ENCODE measurements at places on chromosomes 7 and 10.

DNA sequence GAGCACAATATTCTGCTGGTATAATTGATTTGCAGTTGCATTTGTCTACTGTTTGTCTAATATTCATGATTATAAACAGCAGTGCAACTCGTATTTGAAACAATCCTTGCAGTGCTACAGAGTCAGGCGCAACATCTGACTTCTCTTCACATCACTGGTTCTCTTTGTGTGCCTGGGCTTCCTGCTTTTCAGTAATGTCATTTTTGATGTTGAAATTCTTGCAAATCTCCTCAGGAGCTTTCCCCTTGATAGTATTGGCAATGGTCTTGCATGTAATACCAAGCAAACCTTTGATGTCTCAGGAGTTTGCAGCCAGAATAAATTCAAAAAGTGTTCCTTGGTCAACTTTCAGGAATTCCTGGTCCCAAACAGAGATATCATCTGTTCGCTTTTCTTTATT lies 20.2 kb downstream of the HPS6 start:
- no peak for DNase-seq

GRCh38 chr10:132710746-132711612 lies 75.0 kb downstream of the NKX6-2 start:
- DNase-seq: no peak

DNA sequence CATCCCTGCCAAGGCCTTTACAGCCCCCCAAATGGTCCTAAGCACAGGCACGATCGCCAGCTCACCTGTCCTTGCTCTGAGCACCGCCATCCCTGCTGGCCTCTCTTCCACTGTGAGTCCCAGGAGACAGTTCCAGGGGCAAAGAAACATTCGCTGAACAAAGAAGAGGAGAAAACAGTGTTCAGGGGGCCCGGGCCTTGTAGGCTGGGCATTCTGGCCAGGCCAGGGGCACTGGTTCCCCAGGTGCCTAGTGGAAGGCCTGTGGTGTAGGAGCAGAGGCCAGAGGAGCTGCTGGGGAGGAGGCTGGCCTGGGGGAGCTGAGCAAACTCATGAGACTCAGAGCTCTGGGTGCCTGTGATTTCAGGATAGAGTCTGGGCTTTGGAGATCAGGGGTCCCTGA lies 22.6 kb downstream of the AQP1 start:
- DNase-seq: no peak

DNA sequence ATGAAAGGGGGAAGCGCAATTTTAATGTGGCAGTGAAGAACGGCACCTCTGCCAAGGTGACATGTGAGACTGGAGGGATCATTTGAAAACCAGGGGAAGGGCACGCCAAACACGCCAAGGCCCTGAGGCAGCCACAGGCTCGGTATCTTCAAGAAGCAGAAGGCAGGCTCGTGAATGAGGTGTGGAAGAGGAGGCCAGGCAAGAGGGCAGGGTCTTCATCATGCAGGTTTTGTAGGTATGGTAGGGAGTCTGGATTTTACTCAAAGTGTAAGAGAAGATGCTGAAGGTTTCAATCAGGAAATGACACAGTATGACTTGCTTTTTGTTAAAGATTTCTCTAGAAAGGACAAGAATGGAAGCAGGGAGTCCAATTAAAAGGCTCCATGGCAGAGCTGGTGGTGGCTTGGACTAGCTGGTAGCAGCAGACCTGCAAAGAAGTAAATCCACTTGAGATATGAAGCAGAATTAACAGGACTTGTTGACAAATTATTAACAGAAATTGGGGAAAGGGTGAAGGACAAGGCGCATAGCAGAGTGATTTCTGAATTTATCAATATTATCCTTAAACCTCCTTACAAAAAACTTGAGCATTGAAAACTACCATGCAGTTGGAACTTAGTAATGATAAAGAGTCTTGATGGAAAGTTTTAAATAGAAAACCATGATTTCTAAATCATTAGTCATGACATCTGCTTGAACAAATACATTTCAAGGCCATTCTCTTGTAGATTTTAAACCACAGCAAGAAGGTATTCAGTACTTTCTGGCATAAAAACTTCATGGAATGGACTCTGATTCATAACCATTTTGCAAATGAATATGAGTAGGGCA lies 70.4 kb downstream of the COA1 start:
- DNase-seq: no peak

- no peak for DNase-seq
Measured at GRCh38 chr10:17675638-17676037, 31.7 kb downstream of the STAM start.

DNA sequence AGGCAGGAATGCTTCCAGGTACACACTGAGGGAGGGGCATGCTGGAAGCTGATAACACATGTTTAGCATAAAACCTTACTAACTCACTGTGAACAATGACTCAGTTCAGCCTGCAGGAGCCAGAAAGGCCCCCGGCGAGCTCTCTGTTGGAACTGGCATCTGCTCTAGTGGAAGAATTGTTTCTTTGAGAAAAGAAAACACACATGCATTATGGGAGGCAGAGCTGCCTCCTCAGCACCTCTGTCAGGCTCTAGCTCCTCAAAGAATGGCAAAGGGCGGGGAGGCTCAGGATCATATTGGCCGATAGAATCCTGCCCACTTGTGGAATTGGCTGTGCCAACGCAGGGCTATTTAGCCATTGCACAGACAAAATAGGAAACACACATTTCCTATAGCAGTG lies 338.3 kb downstream of the CXCL12 start:
- no peak for DNase-seq

Data from stimulated activated CD8-positive, alpha-beta memory T cell treated with anti-CD3 and anti-CD28 coated beads, Interleukin-12 subunit alpha, Interleukin-12 subunit beta, amount 100 ng/mL, for 4 hours (primary cell).